ENCODE measurements at places on chromosomes 16 and 17.
A peak's percentile ranks its signal among the peaks of the same experiment; 100 is the strongest.

GRCh38 chr16:79066561-79066960 lies 534.0 kb downstream of the MAF start:
- no peak for DNase-seq

- DNase-seq, result peak; percentile 74
Measured at GRCh38 chr17:65297384-65297783, 160.2 kb downstream of the RGS9 start.

DNA sequence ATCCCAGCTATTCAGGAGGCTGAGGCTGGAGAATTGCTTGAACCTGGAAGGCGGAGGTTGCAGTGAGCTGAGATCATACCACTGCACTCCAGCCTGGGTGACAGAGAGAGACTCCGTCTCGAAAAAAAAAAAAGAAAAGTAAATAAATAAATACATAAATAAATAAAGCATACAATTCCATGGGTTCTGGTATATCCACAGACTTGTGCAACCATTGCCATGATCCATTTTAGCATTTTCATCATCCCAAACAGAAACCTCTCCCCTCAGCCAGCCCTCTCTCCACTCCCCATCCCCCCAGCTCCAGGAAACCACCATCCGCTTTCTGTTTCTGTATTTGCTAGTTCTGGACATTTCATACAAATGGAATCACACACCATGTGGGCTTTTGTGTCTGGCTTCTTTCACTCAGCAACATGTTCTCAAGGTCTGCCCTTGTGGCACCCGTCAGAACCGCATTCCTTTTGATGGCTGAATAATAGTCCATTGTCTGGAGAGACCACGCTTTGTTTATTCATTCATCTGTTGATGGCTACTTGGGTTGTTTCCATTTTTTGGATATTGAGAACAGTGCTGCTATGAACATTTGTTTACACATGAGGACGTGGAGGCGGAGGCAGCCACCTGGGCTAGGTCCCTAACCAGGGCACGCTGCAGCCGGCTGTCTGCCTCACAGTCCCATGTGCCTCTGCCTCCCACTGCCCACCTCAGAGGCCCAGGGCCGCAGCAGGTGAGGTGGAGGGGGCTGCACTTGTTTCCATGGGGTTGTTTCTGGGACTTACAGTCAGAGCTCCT lies 76.2 kb downstream of the NT5M start:
- DNase-seq, result no peak

DNA sequence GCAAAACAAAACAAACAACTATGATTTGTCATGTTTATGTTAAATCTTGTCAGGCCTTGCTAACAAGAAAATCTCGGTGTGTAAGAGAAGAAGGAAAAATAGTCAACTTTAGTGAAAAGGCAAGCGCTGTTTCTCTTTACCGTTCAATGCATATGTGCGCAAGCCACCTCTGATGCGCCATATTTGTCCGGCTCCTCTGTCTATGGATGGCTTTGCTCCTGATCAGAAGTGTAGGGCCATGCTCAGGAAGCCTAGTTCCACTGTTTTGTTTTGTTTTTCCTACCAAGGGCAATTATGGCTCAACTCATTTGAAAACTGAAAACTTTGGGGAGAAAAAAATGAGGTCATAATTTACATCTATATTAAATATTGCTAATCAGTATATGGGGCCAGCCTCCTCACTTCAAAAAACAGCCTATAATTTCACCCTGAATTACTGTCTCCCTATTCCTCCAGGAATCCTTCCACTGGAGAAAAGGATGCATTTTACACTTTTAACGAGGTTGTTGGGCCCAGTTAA lies 4.5 kb downstream of the MAF start:
- DNase-seq, result no peak

DNA sequence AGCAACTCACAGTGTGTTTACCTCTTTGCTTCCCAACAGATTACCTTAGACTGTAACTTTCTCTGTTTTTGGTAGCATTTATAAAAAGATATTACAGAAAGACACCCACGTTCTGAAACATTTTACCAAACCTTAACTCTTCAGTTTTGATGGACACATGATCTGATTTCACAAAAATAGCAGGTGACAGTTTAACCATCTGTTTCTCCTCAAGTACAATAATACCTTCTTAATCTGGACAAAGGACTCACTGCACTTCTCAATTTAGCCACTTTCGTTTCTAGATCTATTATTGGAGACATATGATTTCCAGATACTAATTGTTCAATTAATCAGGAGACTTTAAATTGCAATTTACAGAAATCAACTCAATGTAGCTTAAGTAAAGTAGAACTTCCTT lies 703.8 kb upstream of the KIF2B start:
- DNase-seq, result no peak

GRCh38 chr16:24232936-24233335 lies 23.2 kb upstream of the CACNG3 start:
- DNase-seq, result no peak

DNA sequence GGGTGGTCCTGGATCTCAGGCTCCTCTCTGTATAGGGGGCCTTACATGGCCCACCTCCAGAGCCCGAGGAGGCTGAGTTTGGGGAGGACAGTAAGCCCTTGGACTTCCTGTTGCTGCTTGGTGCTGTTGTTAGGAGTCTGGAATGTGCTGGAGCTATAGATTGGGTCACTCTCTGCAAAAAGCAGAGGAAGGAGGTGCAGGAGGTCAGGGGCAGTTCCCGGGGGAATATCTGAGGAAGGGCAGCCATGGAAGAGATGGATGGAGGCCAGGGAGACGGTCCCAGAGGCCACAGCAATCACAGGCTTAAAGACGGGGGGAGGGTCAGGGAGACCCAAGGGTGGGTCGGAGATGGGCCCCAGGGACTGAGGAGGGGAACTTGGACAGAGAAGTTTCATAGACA lies 23.0 kb upstream of the CBX4 start:
- no peak for DNase-seq

- DNase-seq, result no peak
Measured at GRCh38 chr17:73684183-73684582, 39.9 kb upstream of the SDK2 start.

- peak; percentile 11 for DNase-seq
Measured at GRCh38 chr17:65455972-65456343, 105.5 kb downstream of the AXIN2 start.

DNA sequence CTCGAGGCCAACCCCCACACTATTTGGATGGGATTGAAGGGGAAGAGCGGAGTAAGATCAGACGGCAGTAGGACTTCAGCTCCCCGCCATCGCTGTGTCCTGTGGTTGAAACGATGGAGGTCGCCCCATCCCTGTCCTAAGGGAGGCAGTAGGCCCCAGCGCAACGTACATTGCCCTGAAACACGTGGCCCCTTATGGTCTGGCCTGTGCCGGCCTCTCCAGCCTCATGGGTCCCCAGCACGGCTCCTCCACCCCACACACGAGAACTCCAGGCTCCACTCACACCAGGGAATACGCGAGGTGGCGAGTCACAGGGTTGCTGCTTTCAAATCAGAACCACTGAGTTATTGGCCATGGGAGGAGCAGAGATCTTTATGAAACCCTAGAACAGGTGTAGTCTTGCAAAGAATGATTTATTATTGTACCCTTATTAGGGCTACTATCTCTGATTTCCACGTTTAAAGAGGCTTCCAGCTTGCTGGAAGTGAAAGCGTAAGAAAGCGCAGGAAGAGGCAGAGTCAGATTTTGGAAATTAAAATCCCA lies 669 bp upstream of the DCTPP1 start:
- no peak for DNase-seq

DNA sequence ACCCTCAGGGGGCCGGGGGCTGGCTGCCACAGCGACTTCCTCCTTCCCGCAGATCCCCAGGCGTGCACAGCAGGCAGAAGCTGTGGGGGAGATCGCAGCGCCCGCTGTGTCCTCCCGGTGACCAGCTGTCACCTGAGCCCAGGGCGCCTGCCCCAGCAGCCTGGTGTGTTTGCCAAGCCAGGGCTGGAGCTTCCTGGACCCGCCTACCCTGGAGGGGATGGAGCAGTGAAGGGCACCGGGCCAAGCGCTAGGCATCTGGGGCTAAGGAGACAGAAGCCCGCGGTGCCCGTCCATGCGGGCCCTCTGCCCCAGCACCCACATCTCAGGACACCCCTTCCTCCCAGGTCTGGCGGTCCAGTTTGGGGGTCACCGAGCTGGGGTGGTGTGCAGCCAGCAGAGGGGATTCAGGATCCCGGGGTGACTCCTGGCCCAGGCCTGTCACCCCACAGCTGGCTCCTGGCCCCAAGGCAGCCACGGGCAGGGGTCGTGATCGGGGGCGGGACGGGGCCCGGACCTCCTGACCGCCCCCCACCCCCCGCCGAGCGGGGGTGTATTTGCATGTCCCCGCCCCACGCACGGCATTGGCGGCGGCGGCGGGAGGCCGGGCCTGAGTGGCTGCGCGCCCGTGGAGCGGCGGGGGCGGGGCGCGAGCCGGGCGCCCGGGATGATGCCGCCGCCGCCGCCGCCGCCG lies at the start of gene RAB26:
RAB26 (plus strand) TSS at position 645 of the 691 bp plus-strand sequence. CDS start 159 bp downstream, outside the sequence.
- DNase-seq, result peak; percentile 78

DNA sequence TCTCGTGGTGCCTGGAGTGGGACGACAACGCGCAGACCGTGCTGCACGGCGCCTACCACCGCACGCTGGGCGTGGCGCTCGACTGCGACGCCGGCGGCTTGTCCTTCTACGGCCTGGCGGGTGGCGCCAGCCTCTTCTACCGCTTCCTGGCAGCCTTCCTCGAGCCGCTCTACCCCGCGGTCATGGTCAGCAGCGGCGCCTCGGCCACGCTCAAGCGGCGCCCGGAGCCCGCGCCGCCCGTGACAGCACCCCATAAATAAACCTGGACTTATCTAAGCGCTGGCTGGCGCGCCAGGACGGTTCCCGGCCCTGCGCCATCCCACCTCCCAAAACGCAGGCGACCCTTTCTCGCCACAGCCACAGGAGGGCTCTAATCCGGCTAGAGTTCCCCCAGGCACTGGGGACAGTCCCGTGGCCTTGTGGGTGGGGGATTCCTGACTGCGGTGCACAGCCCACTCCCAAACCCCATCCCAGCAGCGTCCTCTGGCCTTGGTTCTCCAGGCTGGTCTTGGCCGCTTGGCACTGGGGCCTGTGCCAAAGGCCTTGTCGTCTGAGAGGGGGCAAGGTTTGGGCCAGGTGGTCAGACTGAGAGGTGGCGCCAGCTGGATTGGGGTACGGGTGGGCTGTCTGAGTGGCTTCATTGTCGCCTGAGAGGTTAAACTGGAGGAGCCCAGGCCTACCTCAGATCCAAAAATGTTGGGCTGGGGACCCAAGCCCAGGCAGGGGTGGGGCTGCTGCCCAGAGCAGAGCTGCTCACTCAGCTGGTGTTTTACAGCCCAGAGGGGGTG lies 10.1 kb upstream of the SLC16A5 start:
- DNase-seq, result no peak

GRCh38 chr16:27226976-27227705 lies 23.8 kb downstream of the KDM8 start:
- no peak for DNase-seq

GRCh38 chr16:70635336-70636016 lies 10.9 kb upstream of the IL34 start:
- no peak for DNase-seq

DNA sequence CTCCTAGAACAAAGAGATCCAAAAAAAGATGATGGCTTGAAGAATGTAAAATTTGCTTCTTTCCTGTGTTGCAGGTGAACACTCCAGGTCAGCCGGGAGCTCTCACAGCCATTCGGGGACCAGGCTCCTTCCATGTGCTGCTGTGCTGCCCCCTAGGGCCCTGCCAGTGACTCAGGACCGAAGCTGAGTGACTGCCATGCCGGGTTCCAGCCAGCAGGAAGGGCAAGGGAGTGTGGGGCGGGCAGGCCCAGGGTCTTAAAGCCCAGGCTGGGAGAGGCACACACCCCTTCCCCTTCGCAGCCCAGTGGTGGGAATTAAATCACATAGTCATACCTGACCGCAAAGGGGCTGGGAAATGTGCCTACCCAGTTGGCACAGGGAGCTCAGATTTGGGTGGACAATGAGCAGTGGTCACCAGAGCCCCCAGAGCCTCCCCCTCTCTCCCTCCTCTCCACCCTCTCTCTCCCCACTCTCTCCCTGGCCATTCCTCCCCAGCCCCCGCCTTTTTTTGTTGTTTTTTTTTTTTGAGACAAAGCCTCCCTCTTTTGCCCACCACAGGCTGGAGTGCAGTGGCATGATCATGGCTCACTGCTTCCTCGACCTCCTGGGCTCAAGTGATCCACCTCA lies 11.5 kb downstream of the EPOP start:
- peak; percentile 59 for DNase-seq

- DNase-seq, result no peak
Measured at GRCh38 chr17:66781135-66781534, 53.8 kb upstream of the CACNG5 start.

All from A673 (cell line).